ENCODE measurements at places on chromosomes 3 and 15.

GRCh38 chr3:101724329-101725193, at the start of gene CEP97:
CEP97 (plus strand) TSS chr3:101724614; CDS start chr3:101724677, 63 bp downstream.
- DNase-seq, result peak; percentile 91

DNA sequence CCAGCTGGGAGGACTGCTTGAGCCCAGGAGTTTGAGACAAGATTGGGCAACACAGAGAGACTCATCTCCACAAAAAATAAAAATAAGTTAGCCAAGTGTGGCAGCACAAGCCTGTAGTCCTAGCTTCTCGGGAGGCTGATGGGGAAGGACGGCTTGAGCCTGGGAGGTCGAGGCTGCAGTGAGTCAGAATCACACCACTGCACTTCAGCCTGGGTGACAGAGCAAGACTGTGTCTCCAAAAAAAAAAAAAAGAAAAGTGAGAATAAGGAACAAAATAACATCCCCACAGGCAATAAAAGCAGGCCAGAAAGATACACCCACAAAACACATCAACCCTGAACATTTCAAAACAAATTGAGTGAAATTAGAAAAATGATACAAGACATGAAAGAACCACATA, 48.7 kb upstream of the OCA2 start:
- DNase-seq, result no peak

- no peak for DNase-seq
Measured at GRCh38 chr15:29532296-29532695, 262.7 kb upstream of the NSMCE3 start.

DNA sequence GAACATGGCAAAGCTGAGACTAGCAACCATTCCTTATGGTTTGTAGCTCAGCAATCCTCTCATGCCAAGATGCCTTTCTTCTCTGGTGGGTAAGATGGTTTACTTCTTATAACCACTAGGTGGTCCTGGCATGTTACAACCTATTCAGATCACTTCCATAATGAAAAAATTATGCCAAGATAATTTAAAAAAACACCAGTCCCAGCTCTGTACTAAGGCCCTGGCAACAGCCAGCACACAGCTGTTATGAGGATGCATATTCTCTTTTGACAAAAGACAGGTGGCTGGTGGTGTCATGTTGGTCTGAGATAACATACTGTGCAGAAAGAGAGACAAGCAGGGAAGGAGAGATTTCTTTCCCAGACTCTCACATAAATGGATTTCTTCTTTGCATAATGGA, 65.7 kb upstream of the FRMD4B start:
- no peak for DNase-seq

GRCh38 chr3:62319570-62320243, 53.6 kb downstream of the FEZF2 start:
- peak; percentile 65 for DNase-seq
